ENCODE measurements at places on chromosomes 3 and 15.

- no peak for DNase-seq
Observed at GRCh38 chr3:188539037-188539436, 385.1 kb downstream of the LPP start.

GRCh38 chr15:71715914-71716313 is 94.4 kb upstream of the NR2E3 start:
- no peak for DNase-seq

DNA sequence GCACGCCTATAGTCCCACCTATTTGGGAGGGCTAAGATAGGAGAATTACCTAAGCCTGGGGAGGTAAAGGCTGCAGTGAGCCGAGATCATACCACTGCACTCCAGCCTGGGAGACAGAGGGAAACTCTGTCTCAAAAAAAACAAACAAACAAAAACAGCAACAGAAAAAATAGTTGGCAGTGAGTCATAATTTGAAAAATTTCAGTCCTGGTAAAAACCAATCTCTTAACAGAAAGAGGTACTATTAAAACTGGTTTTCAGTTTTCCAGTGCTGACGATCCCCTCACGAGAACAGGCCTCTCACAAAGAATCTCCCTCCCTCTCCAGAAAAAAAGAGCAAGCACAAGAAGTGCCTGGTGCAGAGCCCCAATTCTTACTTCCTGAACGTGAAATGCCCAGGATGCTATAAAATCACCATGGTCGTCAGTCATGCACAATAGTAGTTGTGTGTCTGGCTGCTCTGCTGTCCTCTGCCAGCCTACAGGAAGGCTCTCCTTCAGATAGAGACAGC is 22.8 kb upstream of the MAP4 start:
- no peak for DNase-seq

DNA sequence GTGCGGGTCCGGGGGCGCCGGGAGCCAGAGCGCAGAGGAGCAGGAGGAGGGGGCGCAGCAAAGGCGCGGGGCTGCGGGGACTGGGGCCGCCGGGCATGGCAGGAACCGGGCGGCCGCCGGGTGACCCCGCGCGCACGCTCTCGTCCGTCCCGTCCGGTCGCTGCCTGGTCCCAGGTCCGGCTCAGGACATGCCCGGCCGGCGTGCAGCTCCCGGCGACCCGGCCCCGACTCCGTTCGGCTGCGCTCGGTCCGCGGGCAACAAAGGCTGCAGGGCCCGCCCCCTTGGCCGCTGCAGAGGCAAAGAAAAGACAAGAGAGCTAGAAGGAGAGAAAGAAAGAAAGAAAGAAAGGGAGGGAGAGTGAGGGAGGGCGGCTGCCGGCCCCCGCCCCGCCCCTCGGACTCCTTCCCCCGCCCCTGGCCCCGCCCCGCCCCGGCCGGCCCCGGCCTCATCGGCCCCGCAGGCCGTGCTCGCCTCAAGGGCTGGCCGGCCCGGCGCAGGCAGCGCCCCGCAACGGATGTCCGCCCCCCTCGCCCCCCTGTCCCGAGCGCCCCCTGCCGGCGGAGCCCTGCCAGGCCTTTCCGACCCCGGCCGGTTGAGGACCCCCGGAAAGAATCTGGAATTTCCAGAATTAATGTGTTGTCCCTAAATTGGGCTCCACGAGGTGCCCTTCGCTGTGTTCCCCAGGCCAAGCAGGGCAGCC is at the start of gene ADAMTS7:
TSS of gene ADAMTS7 (minus strand) at position 341 of the 701 bp plus-strand sequence. CDS start at position 97, 244 bp downstream.
- peak; percentile 81 for DNase-seq

GRCh38 chr15:69016021-69016595 is 1.6 kb downstream of the NOX5 start:
- DNase-seq: no peak

- peak; percentile 17 for DNase-seq
Observed at GRCh38 chr3:46087871-46088270, 60.6 kb upstream of the XCR1 start.

GRCh38 chr3:193885832-193886231 is 250.1 kb upstream of the HES1 start:
- no peak for DNase-seq

DNA sequence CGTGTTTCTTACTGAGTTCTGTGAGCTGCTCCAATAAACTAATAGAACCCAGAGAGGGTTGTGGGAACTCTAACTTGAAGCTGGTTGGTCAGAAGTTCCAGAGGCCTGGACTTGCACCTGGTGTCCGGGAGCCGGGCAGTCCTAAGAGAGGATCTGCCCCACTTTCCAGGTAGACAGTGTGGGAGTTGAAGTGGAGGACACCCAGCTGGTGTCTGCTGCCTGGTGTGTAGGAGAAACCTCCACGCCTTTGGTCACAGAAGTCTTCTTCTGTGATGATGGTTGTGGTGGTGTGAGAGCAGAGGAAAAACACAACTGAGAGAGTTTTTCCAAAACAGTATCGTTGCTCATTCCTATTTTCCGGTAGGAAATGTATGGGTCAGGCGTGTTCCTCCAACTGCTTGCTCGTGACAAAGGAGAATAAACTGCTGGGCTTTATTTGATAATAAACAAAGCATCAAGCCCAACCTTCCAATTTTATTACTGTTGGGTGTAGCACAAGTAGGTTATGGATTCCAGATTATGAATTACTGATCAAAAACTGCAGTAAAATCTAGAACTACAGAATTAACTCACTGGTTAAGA is 137.0 kb downstream of the KLF13 start:
- DNase-seq: no peak

DNA sequence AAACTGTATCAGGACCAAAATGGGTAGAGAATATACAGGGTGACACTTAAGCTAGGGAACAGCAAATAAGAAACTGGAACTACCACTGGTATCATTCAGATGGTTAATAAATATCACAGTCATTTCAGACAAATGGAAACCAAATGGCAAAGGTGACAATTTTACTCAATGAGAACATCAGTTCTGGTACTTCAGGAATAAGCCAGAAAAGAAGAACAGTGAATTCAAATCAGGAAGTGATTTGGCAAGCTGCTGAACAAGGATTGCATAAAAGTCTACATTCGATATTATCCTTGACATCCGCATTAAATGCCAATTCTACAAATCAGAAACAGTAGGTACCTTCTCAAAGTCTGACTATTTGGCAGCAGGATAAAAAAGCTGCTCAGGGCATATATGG is 23.5 kb upstream of the STIMATE start:
- DNase-seq: no peak

DNA sequence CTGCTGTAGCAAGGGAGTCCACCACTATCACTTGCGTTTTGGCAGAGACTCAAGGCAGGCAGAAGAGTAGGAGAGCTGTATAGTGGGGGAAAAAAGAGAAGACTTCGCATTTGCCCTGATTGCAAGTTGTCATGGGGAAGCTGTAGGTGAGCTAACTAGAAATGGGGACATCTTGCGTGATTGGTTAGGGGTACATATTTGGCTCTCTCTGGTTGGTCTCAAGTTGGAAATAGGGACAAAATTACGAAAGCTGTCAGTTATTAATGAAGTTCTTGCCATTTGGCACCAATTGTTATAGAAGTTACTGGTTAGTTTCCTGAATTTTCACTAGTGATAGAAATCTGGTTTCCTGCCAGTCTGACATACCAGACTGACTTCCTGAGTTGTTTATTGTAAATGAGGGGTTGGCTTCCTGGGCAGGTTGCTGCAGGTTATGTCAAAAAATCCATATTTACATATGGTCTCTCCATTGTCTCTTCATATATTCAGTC is 8.2 kb upstream of the SENP7 start:
- DNase-seq: no peak

- DNase-seq: no peak
Observed at GRCh38 chr15:77909182-77909940, 168.2 kb downstream of the TBC1D2B start.

DNA sequence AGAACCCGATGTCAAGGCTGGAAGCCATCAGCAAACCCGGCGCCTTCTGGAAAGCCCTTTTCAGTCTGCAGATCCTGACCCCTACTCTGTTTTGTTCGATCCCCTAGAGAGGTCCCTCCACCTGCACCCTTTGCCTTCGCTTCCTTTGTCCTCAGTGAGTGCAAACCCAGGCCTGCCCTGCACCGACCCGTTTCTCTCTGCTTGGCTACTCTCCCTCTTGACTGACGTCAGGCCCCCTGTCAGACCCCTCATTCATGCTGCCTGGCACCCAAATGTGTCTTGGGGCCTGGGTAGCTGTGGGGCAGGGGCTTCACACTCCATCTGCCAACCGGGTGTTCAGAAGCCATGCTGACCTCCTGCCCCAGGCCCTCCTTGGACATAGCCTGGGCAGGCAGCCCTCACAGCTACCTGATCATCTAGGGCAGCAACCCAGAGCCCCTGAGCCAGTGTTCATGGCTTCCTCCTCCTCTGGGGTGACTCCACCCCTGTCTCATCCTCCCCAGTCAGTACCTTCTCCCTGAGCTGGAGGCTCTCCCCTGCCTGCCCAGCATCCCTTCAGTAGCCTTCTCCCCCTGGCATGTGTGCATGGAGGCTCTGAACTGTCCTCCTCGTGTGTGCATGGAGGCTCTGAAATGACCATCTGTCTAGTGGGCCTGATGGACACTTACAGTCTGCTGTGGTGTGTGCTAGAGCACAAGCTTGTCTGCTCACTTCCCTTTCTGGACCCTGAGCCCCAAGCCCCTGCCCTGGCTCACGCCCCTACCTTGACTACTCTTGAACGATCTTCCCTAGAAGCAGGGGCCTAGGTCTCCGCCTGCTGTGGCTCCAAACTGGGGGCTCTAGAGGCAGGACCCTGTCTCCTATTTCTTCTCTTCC is 69.4 kb downstream of the EXOG start:
- no peak for DNase-seq

GRCh38 chr15:101054991-101055390 is 135.8 kb downstream of the LRRK1 start:
- DNase-seq: no peak

DNA sequence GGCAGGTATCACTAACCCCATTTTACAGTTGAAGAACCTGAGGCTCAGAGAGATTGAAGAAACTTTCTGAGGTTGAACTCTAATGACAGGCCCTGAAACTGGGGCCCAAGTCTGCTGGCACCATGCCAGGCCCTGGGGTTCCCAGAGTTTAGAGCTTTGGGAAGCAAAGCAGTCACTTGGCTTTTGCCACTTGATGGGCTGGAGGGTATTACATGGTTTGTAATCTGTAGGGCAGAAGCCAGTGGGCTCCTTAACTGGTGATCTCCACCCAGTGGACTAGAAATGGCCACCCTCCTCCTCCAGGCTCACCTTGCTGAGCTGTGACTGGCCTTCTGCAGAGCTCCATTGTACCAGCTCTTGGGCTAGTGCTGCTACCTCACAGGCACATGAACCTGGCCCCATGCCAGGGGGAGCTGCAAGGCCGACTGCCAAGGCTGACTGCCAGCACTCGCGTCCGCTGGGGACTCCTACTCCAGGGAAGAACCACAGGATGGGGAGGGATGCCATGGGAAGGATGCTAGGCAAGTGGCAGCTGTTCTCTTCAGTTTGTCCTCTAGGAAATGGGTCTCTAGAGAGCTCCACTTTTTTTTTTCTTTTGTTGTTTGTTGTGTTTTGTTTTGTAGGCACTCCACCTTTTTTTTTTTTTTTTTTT is 104.8 kb downstream of the ETFA start:
- peak; percentile 29 for DNase-seq

- DNase-seq: peak; percentile 98
Observed at GRCh38 chr15:55823191-55823670, 80.3 kb upstream of the PRTG start.

DNA sequence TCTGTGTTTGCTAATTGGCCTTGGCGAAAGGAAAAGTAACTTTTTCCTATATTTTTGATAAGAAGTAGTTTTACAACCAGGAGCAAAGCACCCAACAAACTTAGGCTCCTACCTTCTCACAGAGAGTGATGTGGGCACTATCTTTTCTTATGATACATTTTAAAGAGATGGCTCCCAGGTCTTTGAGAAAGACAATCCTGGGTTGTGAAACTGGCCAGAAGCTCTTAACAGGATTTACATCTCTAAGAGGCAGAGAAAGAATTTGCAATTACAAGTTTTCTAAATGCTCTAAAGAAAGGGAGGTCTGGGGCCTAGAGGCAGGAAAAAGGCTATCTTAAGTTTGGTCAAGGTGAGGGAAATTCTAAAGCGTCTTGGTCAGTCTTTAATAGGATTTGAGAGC is 609.7 kb downstream of the VGLL3 start:
- DNase-seq: no peak

- DNase-seq: peak; percentile 77
Observed at GRCh38 chr3:190012314-190012782, 108.3 kb downstream of the P3H2 start.

DNA sequence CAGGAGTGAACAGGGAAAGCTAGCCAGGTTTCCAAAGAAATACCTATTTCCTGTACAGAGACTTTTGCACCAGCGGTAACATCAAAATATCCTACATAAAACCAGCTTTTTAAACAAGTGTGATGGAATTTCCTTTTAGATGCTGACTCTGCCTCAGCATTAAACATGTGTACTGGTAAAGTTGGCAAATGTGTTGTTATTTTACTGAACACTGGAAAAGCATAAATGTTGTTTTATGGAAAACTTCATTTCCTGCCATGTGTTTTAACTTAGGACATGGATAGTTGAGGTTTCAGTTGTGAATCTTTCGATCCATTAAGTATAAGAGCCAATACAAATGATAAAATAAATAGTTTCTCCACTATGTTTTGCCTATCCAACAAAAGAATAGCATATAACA is 15.7 kb downstream of the OXNAD1 start:
- peak; percentile 61 for DNase-seq

DNA sequence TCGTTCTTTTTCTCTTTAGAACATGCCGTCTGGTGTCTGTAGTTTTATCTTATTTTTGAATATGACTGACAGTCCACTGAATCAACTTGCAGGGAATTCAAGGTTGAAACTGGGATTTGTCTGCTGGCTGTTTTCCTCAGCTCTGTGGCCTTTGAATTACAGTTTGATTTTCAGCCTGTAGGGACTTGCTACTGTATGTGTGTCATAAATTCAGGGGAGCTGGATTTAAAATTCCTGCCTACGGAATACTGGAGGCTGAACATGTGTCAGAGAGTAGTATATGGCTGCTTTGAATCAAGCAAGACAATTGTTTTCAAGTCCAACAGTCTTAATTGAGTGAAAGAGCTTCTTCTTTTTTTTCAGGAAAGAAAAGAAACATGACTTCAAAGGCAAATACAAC is 33.9 kb downstream of the RARB start:
- DNase-seq: no peak

Measured in fibroblast of skin of right quadriceps (primary cell).